CD14-positive monocyte (primary cell): ENCODE measurements at places on chromosomes 6 and 20.
A peak's percentile ranks its signal among the peaks of the same experiment; 100 is the strongest.

GRCh38 chr6:1635305-1636010 is 25.7 kb downstream of the FOXC1 start:
- no peak for DNase-seq

DNA sequence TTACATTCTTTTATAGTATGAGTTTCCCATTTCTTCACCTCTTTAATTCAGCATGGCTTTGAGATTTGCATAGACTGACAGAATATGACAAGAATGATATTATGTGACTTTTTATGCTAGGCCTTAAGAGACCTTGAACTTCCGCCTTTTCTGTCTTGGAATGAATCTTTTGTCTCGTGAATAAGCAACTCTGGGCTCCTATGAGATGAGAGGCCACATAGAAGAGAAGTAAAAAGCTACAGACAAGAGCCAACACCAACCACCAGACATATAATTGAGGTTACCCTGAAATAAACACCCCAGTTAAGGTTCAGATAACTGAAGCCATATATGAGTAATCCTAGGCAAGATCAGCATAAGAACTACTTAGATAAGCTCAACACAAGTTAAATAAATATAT is 600.8 kb downstream of the MEI4 start:
- DNase-seq, result no peak

DNA sequence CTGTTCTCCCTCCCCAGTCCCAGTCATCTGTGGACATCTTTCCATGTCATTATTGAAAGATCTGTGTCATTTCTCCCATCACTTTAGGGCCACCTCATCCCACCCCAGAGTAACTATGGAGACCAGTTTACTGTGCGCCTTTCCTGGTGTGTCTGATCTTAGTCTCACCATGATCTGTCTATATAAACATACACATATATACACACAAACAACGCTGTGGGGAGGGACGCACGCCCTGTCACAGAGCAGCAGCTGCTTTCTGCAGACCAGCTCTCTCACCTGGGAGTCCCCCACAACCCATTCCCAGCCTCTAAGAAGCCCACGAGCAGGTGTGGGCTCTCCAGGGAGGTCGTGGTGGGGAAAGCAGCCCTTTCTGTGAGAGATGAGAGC is 68.1 kb upstream of the TOX2 start:
- DNase-seq, result no peak

DNA sequence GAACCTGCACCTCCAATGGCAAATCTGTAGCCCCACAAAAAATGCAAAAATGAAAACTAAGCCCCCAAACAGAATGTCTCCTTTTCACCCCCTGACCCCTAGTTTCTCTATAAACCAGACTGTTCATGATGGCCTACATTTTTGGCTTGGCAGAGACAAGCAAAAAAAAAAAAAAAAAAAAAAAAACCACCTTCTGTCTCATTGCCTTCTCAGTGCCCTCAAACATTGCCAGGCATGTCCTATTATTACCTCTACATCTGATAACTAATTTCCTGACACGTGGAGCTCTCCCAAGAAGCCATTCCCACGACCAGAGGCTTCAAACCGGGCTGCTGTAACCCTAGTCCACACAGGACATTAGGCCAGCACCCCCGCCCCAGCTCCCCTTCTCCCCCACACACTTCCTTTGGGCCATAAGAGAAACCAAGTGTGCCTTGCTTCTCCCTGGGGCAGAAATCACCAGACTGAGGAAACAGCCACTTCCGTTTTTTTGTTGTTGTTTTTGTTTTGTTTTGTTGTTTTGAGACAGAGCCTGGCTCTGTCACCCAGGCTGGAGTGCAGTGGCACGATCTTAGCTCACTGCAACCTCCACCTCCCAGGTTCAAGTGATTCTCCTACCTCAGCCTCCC is 65.4 kb downstream of the GPR6 start:
- DNase-seq, result peak; percentile 20

DNA sequence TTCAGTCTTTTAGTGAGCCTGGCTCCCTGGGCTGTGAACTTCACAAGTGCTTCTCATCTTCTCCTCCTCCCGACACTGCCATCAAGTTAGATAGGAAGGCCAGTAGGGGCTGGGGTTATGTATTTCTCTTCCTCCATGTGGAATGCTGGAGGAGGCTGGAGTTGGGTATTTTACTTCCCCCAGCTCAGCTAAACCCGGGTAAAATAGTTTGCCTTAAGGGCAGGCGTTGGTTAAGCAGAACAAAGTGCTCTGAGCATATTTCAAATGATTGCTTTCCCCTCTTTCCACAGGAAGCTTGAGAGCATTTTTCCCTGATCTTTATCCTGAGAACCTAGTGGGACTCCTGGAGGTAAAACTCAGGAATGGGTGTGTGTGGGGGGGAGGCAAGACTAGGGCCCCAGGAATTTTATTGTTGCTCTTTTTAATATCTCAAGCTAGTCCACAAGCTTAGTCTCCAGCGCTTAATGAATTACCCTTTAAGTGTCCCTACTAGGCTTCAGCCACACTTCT is 16.9 kb upstream of the SUPT3H start:
- no peak for DNase-seq

- DNase-seq, result no peak
These were observed 331.2 kb downstream of the QKI start for GRCh38 chr6:163745536-163746400.

- no peak for DNase-seq
These were observed 52.3 kb upstream of the IFNGR1 start for GRCh38 chr6:137271245-137272183.

GRCh38 chr20:7742479-7742878 is 197.8 kb downstream of the HAO1 start:
- no peak for DNase-seq

- DNase-seq, result no peak
These were observed 12.8 kb upstream of the MYMX start for GRCh38 chr6:44203955-44204354.

- DNase-seq, result no peak
These were observed 93.1 kb downstream of the JAG1 start for GRCh38 chr20:10580700-10581099.

DNA sequence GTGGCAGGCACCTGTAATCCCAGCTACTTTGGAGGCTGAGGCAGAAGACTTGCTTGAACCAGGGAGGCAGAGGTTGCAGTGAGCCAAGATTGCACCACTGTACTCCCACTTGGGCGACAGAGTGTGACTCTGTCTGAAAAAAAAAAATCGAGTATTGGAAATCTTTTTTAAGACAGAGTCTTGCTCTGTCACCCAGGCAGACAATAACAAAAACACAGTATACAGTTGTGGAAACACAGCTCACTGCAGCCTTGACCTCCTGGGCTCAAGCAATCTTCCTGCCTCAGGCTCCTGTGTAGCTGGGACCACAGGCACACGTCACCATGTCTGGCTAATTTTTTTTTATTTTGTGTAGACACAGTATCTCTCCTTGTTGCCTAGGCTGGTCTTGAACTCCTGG is 15.0 kb downstream of the NANP start:
- DNase-seq, result no peak

- DNase-seq, result no peak
These were observed 668.2 kb downstream of the DOK5 start for GRCh38 chr20:55143601-55144000.

DNA sequence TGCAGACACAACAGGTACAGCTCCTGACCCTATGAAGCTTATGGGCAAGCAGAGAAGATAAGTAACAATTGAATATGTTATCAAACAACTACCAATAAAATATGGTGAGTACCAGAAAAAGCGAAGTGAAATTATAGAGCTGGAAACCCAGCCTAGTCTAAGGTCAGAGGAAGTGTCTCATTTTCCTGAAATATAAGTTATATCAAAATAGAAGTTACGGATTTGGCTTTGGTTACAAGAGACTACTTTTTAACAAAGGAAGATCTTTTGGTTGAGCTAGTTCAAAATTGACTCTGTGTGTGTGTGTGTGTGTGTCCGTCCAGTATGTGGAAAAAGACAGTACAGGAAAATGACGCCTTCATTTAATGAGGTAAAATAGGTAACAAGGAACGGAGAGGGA is 8.9 kb downstream of the STX11 start:
- no peak for DNase-seq

DNA sequence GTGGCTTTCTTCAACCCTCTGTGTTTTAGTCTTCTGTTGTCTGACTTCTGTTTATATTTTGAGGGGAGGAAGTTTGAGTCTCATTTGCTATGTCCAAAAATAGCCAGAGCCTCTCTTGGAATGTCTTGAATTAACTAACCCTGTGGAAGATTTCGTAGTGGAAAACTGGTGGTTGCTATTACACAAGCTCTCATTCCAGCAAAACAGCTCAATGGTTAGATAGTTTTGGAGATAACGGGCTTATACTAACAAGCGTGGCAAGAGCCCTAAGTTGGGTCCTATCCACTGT is 1.6 kb downstream of the CCN2 start:
- no peak for DNase-seq

GRCh38 chr6:33772082-33772830 is 16.7 kb downstream of the LEMD2 start:
- DNase-seq, result no peak

DNA sequence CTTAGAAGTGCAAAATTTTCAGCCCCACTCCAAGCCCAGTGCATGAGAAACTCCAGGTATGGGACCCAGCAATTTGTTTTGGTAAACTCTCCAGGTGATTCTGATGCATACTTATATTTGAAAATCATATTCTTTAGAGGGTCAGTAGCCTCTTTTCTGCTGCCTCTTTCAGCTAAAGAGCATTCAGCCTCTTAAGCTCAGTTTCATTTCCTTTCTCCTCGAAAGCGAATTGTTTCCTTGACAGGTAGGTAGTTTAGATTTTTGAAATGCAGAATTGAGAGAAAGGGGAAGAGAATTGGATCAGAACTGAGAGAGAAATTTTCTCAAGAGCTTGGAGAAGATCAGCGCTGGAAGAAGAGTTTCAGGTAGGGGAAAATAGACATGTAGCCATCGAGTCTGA is 995.8 kb upstream of the FLRT3 start:
- DNase-seq, result no peak

- DNase-seq, result peak; percentile 98
These were observed 22.7 kb upstream of the RNF24 start for GRCh38 chr20:4038047-4038459.

GRCh38 chr20:53922901-53923314 is 147.5 kb downstream of the BCAS1 start:
- DNase-seq, result peak; percentile 90

DNA sequence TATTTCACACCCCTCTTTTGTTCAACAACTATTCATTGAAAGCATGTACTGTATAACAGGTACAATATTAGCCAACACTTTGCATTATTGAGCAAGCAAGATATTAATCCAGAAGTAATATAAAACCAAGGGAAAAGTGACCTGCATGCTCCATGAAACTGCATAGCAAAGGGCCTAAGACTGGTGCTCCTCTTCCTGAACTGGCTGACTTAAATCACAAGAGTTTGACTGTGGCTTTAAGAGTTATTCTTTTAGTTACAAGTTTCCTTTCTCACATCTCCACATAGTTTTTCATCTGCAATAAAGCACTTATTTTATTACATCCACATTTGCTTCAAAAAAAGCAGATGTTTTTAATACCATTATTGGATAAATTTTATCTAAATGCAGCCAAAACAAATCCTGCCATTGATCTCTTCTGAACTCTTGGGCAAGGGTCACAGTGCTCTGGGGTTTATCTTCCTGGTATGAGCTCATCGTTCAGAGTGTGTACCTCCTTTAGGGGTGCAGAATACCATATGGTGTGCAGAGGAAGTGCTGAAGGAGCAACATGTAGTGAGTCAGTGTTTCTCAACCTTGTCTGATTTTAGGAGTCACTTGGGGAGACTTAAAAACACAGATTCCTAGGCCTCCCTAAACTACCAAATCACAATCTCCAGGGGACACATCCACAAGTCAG is 1225.9 kb upstream of the MAP3K7 start:
- DNase-seq, result no peak

DNA sequence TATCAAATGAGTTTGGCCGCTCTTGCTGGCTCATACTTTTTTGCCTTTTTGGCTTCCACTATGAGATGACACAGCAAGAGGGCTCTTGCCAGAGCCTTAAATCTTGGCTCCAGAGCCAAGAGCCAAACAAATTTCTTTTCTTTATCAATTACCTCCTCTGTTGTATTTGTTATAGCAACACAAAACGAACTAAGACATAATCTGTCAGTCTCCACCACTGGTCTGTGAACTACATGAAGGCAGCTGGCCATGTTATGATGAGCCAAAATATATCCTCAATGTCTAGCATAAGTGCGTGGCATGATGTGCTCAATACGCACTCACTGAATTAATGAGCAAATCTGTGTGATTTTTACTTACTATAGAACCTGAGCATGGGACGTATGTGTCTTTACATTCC is 220.0 kb upstream of the ZNF217 start:
- no peak for DNase-seq

DNA sequence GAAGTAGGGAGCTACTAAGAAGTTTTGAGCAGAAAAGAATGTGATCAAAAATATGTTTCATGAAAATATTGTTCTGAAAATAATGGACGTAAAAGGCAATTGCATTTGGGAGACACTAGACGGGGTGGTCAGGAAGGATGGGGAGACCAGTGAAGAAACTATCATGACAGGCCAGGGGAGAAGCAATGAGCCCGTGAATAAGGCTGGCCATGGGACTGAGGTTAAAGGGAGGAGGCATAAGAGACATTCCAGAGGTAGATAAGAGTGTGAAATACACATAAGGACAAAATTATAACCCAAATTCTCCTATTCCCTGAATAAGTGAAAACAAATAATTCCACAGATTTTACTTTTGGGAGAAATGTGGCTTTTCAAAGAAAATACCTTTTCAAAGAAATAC is 51.7 kb downstream of the MARCKS start:
- DNase-seq, result no peak

DNA sequence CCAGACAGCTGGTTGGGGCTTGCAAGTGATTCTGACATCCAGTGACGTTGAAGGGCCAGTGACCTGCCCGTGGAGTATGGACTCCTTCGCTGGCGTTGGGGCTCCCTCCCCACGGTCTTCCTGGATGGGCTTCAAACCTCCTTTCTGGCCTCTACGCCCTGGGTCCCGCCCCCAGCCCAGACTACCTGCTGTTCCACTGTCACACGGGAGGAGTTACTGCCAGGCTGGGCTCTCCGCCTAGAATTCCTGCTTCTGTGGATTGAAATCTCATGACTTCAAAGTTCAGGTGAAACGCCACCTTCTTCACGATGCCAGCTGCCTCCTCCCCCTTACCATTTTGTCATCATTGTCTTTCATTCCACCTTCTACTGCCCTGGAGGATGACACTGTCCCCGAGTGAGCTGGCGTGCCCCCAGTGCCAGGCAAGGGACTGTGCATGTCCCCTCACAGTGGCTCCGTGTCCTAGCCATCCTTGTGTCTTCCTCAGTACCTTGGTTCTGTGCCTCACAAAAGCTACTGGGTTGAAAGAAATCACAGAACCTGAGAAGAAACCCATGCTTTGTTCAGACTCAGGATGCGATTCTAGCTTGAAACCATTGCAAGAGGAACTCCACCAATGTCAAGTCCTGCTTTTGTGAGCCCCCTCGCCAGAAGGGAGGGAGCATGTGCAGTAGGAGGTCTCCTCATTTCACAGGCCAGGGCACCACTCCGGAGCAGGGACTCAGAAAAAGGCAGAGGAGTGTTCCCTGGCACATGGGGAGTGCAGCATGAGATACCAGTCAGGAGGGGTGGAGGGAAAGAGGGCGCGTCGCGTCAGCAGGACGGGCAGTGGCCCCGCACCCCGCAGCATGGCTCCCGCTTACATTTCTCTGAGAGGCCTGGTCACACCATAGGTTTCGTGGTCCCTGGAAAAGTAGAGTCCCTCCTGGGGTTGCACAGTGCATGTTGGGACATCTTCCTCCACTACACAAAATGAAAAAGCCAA is 11.0 kb upstream of the IRF4 start:
- DNase-seq, result no peak
